ENCODE measurements at places on chromosomes 4 and X. TPM values are rescaled to one million over a fixed set of nuclear protein-coding genes. Genes with fewer than 3 reads are reported as not detected.

- ATAC-seq, result no peak
Observed at GRCh38 chr4:144906181-144906925, 191.6 kb downstream of the ANAPC10 start.

DNA sequence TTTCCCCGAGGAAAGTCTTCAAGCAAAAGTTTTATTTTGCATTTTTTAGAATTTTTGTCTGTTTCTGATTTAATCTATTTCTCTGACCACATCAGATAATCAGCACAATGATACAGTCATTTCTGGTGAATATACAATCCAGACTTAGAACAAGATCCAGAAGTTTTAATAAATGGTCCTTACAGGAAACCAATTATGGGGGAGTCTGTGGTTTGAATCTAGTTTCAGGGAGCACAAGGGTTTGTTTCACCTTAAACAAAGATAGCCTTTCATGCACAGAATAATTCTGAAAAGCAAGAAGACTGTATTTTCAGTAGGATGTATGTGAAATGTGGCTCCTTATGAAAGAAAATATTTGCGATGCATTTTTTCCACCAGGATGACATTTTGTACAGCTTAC lies 158.5 kb upstream of the ARSJ start:
- no peak for ATAC-seq

DNA sequence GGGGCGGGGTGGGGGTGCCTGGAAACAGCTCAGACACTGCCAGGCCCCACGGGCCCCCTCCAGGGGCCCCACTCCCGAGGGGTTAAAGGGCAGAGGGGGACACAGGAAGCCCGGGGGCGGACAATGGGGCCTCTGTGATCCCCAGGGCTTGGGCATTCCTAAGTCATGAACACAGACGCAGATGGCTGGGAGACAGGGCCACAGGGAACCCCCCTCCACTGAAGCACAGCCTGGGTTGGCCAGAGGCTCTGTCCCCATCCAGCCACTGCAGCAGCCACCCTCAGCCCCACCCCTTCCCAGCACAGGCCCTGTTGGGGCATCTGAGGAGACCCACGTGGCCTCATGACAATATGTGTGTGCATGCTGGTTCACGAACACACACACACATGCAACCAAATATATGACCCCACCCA lies 3.9 kb downstream of the L1CAM start:
- ATAC-seq, result peak; percentile 19

DNA sequence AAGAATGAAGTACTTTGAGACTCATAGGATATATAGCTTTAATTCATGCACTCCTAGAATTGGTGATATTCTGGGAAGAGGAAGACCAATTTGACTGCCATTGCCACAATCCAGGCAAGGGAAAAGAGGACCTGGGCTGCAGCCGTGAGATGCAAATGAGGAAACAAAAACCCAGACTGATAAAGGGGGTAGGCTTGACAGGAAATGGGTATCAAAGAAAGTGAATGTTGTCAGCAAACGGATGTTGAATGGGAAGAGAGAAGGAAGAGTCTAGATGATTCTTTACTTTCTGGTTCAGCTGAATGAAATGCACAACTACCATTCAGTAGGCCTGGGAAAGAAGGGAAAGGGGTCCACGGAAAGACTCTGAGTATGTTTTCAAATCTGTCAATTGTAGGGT lies 17.1 kb upstream of the ARHGEF6 start:
- no peak for ATAC-seq

Gene DCAF8L2
- total RNA-seq, result not detected

DNA sequence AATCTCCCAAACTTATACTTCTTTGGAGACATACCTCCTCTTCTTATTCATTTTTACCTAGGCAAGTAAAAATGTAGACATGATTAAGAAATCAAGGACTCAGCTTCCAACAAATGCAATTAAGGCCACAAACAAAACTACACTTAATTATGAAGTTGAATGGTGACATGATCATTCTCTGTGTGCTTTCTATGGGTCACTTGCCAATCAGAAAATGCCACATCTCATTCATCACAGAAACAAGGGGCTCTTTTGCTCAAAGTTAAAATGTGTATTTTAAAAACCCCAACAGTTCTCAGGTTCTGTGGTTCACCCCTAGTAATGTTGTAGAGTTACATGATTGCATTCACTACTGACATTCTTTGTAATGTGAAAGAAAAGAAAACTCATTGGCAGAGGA lies 273.5 kb downstream of the DCHS2 start:
- no peak for ATAC-seq

- no peak for ATAC-seq
Observed at GRCh38 chr4:53764761-53765490, 173.6 kb upstream of the LNX1 start.

DNA sequence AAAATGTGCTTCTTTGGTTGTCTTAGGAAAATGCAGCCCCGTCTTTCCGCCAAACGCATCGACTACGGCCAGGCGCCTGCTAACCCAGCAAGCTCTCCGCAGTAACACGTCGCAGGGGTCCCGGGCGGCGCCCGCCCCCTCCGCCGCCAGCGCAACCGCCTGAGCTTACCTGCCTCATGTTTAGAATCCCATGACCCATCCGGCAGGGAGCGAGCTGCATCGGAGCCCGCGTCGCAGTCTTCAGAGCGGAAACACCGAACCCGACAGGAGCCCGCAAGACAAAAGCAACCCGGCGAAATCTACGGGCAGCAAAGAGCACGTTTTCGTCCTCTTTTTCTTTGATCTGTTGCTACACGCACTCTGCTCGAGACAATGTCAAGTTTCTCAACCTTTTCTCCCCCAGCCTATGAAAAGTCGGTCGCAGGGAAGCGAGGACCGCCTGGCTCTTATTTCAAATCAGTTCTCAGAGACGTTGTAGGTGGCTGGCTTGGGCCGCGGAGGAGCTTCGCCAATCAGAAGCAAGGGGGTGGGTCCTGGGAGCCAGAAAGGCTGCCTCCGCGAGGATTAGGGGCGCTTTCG lies at the start of gene MID1:
Gene MID1 (minus strand): TSS at position 465 of the 579 bp plus-strand sequence. CDS start 53,038 bp downstream, outside the sequence.
- peak; percentile 82 for ATAC-seq

GRCh38 chr4:186999686-187000085 lies 276.0 kb upstream of the FAT1 start:
- ATAC-seq, result no peak

Gene ADH7
- total RNA-seq, result 3.0 TPM

DNA sequence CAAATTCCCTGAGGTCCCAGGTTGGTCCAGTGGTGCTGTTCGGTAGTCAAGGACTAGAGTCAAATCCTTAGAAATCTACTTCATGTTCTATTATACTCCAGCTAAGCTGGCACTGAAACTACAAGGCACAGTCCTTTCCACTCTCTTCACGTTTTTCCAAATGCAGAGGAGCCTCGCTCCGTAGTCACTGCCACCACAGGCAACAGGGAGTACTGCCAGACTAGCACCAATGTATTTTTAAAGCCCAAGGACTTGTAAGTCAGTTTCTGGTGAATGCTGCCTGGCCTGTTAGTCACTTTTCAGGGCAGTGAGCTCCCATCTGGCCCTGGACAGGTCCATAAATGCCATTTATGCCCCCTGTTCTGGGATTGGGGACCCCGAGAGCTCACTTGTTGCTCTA lies 323.5 kb downstream of the FAM47A start:
- no peak for ATAC-seq

- ATAC-seq, result peak; percentile 32
Observed at GRCh38 chrX:125203737-125204578, 115.7 kb upstream of the TEX13C start.

- no peak for ATAC-seq
Observed at GRCh38 chr4:184784628-184785257, 41.0 kb downstream of the ACSL1 start.

GRCh38 chrX:132614297-132614696 lies 125.5 kb upstream of the MBNL3 start:
- no peak for ATAC-seq

- no peak for ATAC-seq
Observed at GRCh38 chr4:118369231-118369630, 16.4 kb upstream of the PRSS12 start.

Data from motor neuron (in vitro differentiated cells).